ENCODE measurements at places on chromosomes 2 and 18.
A peak's percentile ranks its signal among the peaks of the same experiment; 100 is the strongest.

GRCh38 chr18:13521418-13521817, 204.9 kb downstream of the FAM210A start:
- peak; percentile 68 for DNase-seq

GRCh38 chr18:55302167-55302833, 285.7 kb downstream of the TCF4 start:
- DNase-seq, result no peak

- no peak for DNase-seq
Observed at GRCh38 chr2:203867561-203868200, at the start of gene CTLA4. Gene CTLA4, plus strand, starts transcription at chr2:203867771. Its CDS starts 172 bp downstream, at chr2:203867943.

GRCh38 chr2:10091182-10091888, 11.1 kb upstream of the CYS1 start:
- no peak for DNase-seq

GRCh38 chr18:55549474-55550104, 38.4 kb downstream of the TCF4 start:
- DNase-seq, result no peak

GRCh38 chr2:25521665-25522387, 151.6 kb downstream of the DTNB start:
- peak; percentile 28 for DNase-seq

DNA sequence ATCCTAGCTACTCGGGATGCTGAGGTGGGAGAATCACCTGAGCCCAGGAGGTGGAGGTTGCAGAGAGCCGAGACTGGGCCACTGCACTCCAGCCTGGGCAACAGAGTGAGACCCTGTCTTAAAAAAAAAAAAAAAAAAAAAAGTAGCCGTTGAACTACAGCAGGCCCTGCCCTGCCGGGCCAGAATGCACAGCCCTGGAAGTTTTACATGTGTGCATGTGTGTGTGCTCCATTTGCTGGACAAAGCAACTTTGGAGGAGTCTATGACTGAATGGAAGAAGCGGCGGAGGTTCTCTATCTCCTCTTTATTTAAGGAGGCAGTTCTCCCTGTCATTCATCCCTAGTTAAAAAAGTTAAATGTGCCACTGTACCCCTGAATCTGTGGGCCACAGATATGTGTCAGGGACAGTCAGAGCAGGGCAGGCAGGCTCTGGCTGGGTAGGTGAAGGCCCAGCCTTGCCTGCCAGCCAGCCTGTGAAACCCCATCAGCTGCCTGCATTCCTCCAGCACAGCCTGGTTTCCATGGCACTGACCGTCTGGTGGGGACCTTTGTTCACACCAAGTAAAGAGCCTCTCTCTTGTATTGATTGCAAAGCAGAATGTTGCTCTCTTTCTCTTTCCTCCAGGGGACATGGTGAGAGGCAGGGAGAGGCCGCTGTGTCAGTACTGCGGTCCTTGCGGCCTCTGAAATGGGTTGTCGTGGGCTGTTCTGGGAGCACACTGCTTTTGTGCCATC, 10.9 kb downstream of the LIPG start:
- peak; percentile 67 for DNase-seq

DNA sequence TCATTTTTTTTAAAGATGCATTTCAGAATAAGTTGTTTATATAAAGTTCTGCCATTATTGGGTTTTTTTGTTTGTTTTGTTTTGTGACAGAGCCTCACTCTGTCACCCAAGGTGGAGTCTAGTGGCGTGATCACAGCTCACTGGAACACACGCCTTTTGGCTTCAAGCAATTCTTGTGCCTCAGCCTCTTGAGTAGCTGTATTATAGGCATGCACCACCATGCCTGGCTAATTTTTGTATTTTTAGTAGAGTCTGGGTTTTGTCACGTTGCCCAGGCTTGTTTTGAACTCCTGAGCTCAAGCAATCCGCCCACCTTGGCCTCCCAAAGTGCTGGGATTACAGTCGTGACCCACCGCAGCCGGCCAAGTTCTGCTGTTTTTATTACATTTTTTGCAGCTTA, 72.3 kb downstream of the R3HDM1 start:
- no peak for DNase-seq

GRCh38 chr2:26720322-26721114, 28.0 kb downstream of the KCNK3 start:
- peak; percentile 22 for DNase-seq

Measured in head of caudate nucleus (tissue), 42 donors.